ENCODE measurements at places on chromosomes 12 and 14.
A peak's percentile ranks its signal among the peaks of the same experiment; 100 is the strongest.

DNA sequence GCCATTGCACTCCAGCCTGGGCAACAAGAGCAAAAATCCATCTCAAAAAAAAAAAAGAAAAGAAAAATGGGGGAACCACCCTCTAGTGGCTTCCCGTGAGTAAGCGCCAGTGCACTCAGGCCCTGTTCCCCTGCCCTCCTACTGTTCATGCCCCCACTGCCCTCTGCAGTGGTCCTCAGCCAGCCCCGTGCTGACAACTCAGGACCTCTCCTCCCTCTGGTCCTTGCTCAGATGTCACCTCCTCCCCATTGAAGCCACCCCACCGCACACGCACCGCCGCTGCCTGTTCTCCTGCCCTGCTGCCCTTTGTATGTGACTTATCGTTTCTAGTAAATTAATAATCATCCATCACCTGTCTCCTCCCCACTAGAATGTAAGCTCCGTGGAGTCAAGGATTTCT lies 58.8 kb upstream of the DYNC1H1 start:
- DNase-seq: no peak

GRCh38 chr12:44159216-44159615 lies 323.3 kb downstream of the TMEM117 start:
- DNase-seq: no peak

- DNase-seq: no peak
Measured at GRCh38 chr14:91753501-91754128, 21.7 kb upstream of the CATSPERB start.

GRCh38 chr12:48988030-48988649 lies 10.0 kb downstream of the WNT1 start:
- peak; percentile 64 for DNase-seq

DNA sequence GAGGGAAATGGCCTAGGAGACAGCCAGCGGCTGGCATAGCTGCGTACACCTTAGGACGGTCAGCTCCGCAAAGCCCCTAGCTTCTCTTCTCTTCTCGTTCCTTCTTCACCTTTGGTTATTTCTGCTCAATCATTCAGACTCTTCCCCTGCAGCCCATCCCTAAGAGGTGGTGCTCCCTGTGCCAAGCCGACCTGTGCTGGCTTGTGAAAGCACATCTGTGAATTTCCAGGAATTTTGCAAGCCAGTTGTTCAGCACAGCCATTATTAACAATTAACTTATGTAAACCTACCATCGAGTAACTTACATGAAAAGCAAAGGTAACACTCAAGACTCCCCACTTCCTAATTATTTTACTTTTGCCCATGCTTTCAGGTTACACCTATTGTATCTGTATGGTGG lies 20.9 kb upstream of the GPR68 start:
- no peak for DNase-seq

- no peak for DNase-seq
Measured at GRCh38 chr12:51924551-51925319, 17.4 kb downstream of the ACVRL1 start.

DNA sequence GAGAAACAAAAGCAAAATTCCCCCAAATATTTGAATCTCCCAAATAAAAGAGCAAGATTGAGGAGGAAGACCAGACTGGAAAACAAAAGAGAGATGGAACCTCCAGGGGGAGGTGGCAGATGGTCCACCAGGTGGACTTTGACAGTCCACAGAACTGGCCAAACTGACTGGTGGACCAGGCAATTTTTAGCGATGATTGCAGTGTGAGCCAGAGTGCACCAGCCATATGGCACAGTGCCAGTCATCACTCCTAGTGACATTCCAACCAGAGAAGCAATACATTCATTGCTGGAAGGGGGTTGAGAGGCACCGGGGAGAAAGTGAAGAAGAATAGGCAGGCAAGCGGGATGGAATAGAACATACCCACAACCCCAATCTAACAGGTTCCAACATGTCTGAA lies 182.9 kb downstream of the EXOC5 start:
- no peak for DNase-seq

- DNase-seq: peak; percentile 26
Measured at GRCh38 chr12:45388545-45388944, 172.7 kb downstream of the ANO6 start.

DNA sequence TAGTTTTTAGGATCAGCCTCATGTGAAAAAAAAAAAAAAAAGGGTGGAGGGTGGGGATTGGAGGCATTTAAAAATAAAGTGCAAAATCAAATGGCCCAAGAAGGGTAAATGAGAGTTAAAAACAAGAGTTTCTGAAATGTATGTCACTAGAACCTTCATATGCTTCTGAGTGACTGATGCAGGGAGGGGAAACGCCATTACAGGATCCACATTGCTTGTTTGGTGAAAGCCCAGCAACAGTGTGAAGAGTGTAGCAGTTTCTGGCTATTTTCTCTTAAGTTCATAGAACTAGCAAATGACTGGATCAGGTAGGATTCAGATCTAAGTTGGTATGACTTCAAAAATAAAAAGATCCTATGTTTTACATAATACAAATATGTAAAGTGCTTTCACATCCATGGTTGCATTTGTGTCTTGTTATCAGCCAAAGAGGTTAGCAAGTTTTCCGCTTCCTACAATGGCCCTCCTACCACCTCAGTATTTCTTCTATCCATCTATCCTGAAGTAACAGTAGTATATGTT lies 2.9 kb downstream of the CHPT1 start:
- DNase-seq: no peak

GRCh38 chr12:26425587-26426260 lies 230.4 kb downstream of the SSPN start:
- no peak for DNase-seq

DNA sequence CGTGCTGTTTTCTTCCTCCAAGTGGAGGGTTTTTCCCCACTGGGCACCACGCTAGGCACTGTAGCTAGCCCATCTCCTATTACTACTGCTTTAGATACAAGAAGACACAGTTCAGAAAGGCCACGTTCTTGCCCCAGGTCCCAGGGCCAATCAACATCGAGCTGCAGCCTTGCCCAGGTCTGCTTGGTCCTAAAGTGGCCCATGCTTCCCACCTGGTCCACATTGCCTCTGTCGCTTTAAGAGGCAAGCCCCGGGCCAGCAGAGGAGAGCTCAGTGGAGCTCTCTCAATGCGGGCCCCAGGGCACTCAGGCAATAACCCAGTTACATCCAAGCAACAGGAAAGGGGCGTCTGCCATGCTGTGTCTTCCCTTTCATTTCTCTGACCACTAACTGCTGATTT lies 148.1 kb downstream of the CALM1 start:
- peak; percentile 21 for DNase-seq

DNA sequence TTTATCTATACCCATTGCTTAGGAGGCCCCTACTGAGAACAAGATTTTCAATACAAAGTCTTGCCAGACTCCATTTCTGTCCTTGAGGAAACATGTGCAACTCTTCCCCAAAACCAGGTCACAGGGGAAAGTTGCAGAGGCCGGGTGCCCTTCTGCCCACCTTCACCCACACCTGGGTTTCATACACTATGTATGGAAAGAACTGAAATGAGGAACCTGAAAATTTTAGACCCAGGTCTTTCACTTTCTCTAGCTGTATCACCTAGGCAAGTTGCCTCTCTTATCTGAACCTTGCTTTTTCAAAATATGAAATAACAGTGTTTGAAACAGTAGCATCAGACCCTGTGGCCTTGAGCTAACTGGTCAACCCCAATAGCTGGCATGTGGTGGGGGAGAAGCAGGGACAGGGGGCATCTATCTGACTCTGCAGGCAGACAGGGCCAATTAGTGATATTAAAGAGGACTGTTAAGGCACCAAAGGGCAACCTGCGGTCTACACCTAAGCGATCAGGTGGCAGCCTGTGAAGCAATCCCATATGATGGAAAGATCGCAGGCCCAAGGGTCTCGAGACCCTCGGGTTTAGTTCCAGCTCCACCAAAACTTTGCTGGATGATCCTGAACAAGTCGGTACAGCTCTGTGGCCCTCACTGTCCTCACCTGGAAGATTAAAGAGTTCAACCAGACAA lies 346.5 kb downstream of the BCL11B start:
- DNase-seq: no peak

DNA sequence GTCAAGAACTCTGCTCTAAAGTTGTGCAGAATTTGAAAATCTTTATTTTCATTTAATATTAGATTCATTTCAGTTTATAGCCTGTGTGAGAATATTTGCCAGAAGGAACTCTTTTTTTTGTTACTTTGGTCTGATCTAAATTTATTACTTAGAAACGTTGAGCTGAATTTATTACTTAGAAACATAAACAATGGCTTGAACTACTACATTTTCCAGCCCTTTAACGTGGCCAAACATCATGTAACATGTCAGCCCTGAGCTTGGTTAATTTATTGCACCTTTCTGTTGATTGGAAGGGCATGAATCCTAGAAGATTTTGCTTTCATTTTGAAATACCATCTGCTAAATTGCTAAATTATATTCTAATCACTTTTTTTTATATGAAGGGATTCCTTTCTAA lies 241.4 kb downstream of the TMEM117 start:
- DNase-seq: no peak

- DNase-seq: no peak
Measured at GRCh38 chr12:92796650-92797049, 93.9 kb downstream of the PLEKHG7 start.

- DNase-seq: peak; percentile 84
Measured at GRCh38 chr12:80186727-80187217, 87.4 kb downstream of the OTOGL start.

GRCh38 chr12:120668868-120669840 lies 17.8 kb upstream of the MLEC start:
- no peak for DNase-seq

DNA sequence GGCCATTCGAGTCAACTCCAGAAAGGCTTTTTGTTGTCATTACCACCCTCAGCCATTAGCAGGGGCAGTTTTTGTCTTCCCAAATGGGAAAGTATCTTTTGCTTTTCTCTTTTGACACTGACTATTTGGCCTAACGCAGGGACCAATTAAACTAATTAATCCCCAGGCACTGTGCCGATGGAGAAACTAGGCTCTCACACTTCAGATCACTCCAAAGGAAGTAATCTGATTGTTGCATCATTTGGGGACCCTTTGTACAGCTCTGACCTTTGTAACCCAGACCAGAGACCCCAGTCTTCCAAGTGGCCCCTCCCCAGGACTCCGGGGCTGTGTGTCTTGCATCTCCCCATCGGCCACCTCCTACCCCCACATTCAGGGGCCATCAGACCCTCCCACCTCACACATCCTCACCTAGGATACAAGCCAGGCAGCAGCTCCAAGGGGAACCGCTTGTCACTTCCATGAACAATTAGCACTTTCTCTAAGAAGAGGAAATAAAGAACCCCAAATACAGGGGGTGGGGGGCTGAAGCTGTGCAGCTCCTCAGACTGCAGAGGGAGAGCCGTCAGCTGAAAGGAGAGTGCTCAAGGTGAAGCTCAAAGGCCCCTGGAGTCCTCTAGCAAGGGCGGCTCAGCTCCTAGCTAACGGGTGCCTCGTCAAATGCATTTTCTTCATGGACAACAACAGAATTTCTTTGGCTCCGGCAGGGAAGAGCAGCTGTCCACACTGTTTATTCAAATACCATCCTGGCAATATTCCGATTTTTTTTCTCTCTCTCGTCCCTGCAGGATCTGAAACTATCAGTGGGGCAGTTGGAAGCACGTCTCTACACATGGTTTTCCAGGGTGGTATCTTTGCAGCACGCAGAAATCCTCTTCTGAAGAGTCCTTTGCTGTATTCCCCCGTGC lies 64.3 kb upstream of the DIO3 start:
- DNase-seq: no peak

DNA sequence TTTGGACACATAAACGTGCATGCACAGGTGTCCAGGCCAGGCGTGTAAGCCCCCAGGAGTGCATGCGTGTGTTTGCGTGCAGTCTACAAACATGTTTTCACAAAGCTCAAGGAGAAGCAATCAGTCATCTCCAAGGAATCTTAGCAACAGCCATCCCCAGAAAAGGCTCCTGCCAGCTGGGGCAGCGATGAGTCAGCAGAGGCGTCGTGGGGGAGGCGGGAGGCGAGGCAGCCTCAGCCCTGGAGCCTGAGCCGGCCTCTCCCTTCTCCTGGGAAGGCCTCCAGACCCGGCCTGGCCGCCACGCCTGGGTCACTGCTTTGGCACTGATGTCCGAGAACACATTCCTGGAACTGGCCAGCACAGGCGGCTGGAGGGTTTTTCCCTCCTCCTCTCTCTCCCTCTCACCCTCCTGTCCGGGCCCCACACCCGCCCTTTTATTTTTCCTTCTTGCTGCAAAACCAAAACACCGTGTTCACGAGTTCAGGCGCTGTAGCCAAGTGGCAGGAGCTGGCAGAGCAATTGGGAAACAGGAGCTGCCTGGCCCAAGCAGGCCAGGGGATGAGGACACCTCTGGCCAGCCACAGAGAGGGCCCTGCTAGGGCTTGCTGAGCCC lies 92.7 kb downstream of the LRRC74A start:
- peak; percentile 74 for DNase-seq

GRCh38 chr12:124993626-124994436 lies at the start of gene BRI3BP:
Gene BRI3BP (plus strand): TSS chr12:124993645. CDS start chr12:124993791, 146 bp downstream.
- peak; percentile 44 for DNase-seq

GRCh38 chr14:93989939-93990338 lies 7.2 kb upstream of the CCDC197 start:
- DNase-seq: no peak

DNA sequence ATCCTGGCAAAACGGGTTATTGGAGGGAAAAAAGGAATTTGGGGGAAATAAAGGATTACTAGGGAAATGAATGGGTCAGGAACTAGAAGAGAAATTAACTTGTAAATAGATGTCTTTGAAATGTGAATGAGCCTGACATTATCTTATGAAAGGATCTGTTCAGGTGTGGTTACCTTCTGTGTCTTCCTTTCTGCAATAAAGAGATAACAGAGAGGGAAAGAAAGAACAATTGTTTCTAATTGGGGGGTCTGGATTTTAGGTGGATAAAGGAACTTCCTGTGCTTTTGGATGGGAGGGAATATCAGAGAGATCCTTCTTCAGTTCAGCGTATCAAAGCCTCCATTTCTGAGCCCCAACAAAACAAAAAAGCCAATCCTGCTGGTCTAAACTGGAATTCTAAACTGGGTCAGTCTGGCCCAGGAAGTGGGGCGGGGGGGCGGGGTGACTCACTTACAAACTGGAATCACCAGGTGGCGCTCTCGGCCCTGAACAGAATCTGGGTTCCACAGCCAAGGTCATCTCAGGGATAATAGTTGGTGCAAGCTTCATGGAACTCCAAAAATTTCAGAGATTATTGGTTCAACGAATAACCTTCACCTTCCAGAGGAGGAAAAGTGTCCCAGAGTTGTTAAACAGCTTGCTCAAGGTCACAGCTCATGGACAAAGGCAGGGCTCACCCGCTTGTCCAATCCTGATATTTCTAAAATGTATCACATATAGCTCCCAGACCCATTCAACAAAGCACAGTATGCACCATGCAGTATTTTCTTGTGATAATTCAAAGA lies 15.2 kb upstream of the PEBP1 start:
- peak; percentile 74 for DNase-seq

DNA sequence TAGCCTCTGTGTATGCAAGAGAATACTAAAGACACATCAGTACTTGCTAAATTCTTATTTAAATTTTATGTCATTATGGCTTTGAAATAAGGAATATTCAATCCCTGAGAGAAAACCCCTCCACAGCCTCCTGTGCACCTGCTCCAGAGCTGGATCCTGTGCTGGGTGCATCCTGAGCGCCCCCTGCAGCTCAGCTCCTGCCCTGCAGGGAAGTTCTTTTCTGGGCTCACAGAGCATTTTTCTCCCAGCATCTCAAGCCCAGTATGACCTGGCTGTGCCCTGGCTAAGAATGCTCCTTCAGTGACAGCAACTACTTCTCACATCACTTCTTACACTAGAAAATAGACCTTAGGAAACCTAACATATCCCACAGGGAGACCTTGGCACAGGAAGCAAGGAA lies 1211.7 kb downstream of the TMEM121 start:
- DNase-seq: no peak

GRCh38 chr14:42163136-42163535 lies 556.5 kb downstream of the LRFN5 start:
- DNase-seq: no peak

Data from Kasumi-1 (cell line).